ENCODE measurements at places on chromosomes 1 and 21.

- DNase-seq: no peak
Measured at GRCh38 chr1:150555198-150555970, 6.2 kb downstream of the ADAMTSL4 start.

- no peak for DNase-seq
Measured at GRCh38 chr1:171699531-171699930, 42.3 kb downstream of the VAMP4 start.

GRCh38 chr1:229365569-229365968 lies 22.7 kb upstream of the CCSAP start:
- DNase-seq: no peak

DNA sequence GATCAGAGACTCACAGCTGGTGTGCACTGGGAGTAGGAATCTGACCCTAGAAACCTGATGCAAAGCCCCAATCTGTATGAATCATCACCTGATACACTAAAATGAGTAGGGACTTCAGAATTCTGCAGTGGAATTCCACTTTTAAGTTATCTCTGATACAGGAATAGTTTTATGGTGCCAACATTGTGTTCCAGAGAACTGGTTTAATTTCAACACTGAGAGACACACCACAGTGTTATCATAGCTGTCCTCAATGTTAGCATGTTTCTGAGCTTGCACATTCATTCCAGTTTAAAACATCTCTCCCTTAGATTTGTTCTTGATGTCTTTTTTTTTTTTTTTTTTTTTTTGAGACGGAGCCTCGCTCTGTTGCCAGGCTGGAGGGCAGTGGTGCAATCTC lies 7.1 kb downstream of the UTS2 start:
- no peak for DNase-seq

DNA sequence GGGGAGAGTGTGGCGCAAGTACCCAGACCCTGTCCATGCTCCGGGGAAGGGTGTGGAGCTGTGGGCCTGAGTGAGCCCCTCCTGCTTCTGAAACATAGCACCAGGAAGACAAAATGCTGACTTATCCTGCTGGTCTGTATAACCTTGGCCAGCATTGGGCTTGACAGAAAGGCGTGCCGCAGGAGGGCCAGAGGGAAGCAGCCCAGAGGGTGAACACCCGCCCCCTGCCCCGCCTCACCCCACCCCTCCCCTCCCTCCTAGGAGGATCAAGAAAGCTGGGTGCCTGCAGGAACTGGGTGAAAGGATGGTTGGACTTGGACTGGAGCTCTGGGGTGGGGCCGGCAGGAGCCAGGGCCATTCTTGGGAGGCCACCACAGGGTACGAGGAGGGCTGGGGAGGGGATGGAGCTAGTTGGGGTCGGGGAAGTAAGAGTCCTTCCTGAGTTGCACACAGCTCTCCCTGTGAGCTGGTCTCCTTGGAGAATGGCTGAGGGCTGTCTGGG lies 27.1 kb downstream of the PTPRF start:
- DNase-seq: no peak

DNA sequence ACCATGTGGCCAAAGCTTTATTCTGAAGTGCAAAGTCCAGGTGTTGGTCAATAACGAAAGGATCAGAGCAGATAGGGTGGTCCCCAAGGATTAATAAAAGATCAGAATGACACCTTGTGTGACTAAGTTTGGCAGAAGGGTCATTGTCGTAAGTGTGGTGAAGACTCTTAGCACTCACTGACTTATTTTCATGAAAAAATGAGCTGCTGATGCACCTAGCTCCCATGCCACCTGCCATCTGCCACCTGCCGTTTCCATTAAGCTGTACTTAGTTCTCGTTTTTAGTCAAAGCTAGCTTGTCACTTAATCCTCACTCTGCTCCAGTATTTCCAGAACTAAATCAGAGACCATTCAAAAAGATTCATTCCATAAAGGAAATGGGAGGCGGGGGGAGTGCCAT lies 112.6 kb downstream of the SEC16B start:
- no peak for DNase-seq

GRCh38 chr1:17982197-17982596 lies 125.4 kb upstream of the IGSF21 start:
- no peak for DNase-seq

DNA sequence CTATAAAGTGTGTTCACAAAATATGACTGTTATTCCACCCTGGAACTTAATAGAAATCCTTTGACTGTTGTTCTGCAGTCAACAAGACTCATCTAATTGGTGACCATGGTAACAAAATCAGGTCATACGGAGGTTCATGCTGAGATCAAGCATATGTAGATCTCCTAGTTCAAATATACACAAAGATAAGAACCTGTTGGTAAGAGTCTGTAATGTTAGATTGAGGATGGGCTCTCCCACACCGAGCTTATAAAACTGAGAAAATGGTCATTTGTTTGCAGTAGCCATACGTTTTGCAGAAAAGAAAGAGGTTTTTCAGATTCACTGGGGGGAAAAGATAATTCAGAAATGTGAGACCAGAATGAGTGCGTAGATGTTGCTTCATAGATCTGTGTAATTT lies 468.1 kb downstream of the RPS6KC1 start:
- no peak for DNase-seq

DNA sequence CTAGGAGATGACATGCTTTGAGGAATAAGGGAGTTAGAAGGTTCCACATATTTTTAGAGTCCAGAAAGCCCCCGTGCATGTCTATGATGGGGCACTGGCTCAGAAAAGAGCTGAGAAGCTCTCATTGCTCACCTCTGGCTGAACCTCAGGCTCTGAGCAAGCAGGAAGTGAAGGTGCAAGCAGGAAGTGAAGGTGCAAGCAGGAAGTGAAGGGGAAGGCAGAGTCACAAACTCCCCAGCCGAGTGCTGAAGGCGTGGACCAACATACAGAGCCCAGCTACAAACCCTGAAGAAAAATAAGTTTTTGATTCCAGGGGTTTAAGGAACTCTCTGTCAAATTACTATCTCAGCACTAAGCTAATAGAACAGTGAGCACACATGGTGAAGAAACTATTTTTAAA lies 7.0 kb downstream of the KRTAP10-8 start:
- no peak for DNase-seq

- no peak for DNase-seq
Measured at GRCh38 chr1:94094469-94095111, 26.4 kb downstream of the ABCA4 start.

DNA sequence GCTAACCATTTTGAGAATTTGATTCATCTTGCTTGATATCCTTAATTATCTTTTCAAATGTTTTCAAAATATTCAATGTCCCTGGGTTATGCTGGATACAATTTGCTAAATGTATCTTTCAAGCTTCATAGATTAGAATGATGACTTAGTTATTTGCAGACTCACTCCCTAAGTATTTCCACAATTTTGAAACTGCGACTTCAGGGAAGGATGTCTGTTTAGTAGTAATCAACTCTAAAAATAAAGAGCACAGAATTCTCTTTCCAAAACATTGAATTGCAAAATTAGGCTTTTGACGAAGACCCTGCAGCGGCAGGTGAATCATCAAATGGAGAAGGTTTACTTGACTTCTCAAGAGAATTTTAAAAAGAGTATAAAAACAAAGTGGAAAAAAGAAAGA lies 14.2 kb downstream of the RGS1 start:
- DNase-seq: no peak

DNA sequence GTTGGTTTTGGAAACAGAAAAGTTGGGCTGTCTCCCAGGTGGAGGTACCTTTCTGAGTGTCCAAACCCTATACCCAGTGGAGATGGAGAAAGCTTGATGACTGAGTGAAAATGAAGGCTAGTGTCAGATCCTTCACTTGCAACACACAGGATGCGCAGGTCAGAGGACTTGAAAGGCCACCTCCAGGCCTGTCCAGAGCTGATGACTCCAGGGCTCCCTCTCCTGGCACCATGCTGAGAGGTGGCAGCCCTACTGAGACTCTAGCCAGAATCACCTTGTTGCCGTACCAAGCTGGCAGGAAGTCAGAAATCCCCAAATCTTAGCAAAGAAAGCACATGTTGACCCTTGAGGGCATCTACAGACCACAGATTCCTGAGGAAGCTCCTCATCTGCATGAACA lies 16.4 kb downstream of the KNCN start:
- no peak for DNase-seq

DNA sequence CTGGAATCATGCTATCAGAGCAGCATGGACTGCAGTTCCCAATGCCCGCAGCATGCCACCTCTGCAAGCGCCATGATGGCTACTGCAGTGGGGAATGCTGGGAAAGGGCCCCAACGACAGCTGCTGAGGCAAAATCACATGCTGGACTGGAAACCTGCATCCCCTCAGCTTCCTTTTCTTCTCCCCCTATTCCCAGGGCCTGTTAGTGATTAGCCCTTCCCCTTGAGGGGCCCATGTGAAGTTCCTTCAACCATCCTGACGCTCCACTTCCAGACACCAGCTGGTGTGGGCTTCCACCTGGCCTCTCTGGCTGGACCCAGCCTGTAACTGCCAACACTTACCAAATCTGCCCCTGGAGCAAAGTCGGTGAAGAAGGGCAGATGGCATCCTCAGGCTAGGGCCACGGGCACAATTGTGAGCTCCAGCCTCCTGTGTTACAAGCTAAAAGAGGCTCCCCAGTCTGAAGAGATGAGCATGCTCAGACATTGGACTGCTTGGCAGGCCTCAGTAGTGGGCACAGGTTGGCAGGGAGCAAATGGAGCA lies 22.1 kb upstream of the SDC3 start:
- DNase-seq: no peak

- DNase-seq: no peak
Measured at GRCh38 chr1:53669621-53670191, 69.3 kb downstream of the GLIS1 start.

GRCh38 chr1:111221633-111222291 lies 5.8 kb upstream of the CHI3L2 start:
- DNase-seq: no peak

DNA sequence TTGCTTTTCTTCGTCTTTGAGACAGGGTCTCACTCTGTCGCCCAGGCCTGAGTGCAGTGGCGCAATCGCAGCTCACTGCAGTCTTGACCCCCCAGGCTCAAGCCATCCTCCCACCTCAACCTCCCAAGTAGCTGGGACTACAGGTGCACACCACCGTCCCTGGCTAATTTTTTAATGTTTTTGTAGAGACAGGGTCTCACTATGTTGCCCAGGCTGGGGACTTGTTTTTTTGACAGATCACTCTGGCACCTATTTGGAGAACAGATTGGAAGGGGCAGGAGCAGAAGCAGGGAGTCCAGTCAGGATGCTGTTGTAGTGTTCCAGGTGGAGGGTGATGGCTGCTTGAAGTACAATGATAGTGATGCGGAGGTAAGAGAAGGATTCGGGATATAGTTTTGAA lies 12.7 kb upstream of the KDM4A start:
- DNase-seq: no peak

GRCh38 chr1:156775799-156776198 lies 8.5 kb downstream of the PRCC start:
- DNase-seq: no peak

- no peak for DNase-seq
Measured at GRCh38 chr1:212683357-212683722, 16.3 kb downstream of the BATF3 start.

- no peak for DNase-seq
Measured at GRCh38 chr1:58084266-58084665, 462.3 kb downstream of the OMA1 start.

- no peak for DNase-seq
Measured at GRCh38 chr21:28229814-28230213, 762.9 kb downstream of the LTN1 start.

DNA sequence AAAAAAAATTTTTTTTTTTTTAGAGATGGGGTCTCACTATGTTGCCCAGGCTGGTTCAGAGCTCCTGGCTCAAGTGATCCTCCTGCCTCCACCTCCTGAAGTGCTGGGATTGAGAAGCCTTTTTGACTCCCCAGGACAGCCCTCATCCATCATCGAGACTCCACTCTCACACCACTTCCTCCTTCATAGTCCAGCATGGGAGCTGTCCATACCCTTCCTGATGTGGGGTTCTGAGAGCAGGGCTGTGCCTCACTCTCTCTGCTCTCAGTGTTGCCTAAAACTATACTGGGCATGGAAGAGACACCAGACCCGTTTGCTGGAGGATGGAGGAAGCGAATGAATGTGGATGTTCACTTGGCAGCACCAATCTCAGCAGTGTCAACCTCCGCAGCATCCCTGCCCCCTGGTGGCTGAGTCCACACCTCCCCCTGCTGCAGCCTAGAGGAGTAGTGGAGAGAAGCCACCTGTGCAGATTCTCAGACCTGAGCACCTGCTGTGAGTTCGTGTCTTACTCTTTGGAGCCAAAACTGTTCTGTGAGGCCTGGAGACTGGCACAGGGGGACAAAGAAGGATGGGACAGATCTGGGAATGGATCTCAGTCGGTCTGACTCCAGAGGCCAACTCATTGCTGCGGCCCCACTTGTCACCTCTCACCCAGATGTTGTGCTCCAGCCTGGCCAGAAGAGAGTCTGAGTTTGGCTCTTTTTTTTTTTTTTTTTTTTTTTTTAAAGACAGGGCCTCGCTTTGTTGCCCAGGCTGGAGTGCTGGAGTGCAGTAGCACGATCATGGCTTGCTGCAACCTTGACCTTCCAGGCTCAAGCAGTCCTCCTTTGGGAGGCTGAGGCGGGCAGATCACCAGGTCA lies 17.7 kb downstream of the TINAGL1 start:
- no peak for DNase-seq

DNA sequence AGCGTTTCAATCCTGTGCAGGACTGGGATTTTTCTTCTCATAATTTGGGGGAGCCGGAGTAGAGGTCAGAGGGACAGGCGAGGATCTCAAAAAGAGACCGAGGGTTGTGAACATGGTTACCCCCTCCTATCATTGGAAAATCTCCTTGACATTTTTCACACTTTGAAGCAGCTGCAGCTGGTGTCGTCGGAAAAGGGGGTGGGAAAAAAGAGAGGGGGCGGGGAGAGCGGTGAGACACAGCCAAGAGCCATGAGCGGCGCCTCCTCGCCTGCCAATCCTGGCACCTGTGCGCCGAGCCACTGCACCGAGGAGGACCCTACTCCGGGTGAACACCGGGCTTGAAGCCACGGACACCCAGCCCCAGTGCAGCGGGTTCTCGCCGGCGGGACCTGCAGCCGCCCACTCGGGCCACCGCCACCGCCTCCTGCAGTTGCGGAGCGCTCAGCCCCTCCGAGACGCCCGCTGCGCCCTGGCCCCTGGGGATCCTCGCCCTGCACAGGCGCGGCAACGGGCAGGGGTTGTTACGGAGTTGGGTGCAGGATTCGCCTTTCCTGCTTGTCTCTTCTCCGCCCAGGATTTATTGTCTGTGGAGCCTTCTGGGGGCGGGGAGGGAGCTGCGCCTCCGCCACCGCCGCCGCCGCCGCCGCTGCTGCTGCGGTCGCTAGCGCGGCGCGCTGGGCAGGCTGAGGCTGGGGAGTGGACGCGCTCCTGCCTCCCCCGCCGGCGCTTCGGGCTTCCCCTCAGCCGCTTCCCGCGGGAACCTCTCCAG lies at the start of gene LRRC7:
Gene LRRC7, plus strand, starts transcription at position 271 of the 769 bp plus-strand sequence. CDS start 718 bp downstream, outside the sequence.
- peak; percentile 15 for DNase-seq

DNA sequence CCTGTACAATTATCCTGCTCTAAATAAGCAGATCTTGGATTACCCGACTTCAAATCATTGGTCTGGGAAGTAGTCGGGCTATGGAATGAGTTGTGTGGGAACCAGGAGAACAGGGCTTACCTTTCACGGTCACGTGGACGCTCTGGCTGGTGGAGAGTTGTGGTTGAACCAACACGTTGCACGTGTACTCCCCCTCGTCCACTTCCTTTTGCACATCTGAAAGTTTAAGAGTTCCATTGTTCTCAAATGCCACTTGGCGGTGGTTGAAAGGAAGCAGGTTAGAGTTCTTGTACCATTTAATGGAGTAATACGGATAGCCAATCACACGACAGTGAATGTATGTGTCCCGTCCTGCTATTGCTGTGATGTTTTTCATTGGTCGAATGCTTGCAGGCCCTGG lies 470.7 kb downstream of the PCP4 start:
- no peak for DNase-seq
